NCI-H748 treated with DMSO at 0.1 percent for 48 hours (cell line): ENCODE measurements at places on chromosomes 4 and X.

DNA sequence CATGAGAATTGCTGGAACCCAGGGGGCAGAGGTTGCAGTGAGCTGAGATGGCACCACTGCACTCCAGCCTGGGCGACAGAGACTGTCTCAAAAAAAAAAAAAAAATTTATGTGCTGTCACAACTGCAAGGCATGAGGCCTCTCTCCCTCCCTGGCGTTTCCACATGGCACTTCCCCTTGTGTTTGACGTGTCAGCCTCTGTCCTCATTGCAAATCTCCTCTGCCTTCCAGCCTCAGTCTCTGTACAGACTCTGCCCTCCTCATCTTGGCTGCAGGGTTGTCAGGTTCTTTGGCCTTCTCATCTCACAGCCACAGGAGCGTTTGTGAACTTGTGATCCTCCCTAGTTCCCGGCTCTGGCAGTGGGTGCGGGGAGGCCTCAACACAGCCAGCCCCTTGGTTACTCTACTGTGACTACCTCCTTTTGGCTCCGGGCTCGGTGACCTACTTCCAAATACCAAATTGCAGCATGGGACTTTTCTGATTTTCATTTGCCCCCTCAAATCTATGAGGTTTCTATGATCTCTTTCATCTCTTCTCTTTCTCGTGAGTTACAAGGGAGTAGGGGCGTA lies 250.0 kb downstream of the CBR4 start:
- no peak for DNase-seq

DNA sequence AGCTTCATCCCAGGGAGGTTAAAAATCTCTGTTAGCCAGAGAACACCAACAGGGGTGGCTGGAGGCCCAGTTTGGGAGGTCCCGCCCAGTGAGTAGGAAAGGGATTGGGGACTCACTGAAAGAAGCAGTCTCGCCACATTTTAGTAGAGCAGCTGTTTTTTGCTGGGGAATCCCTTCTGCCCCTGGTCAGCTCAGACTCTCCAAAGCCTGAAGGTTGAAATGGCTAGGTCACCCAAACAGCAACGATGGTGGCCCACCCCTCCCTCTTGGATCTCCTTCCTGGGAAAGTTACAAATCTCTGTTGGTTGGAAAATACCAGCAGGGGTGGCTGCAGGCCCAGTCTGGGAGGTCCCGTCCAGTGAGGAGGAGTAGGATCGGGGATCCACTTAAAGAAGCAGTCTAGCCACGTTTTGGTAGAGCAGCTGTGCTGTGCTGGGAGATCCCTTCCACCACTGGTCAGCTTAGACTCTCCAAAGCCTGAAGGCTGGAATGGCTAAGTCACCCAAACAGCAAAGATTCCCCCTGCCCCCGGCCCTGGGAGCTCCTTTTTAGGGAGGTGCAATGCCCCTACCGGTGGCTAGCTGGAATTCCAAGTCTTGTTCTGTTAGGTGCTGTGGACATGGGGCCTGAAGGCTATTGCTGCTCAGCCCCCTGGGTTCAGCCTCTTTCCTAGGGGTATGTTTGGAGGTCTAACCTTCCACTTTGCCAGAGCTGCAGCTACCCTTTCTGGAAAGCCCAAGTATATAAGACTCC lies 40.0 kb upstream of the TEX13A start:
- no peak for DNase-seq

GRCh38 chr4:88857588-88857987 lies 160.0 kb upstream of the NAP1L5 start:
- no peak for DNase-seq

DNA sequence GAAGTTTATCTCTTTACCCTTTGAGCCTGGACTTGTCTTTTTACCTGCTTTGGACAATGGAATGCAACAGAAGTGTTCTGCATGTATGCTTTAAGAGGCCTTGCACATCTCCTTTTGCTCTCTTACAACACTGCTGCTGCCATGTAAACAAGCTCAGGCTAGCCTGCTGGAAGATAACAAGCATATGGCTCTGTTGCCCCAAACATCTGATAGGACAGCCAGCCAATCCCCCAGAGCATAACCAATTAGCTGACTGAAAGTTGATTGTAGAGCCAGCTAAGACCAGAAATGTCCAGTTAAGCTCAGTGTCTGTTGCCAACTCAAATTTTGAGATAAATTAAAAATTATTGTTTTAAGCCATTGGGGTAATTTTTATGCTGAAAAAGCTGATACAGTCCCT lies 510.6 kb upstream of the CNKSR2 start:
- DNase-seq: no peak

DNA sequence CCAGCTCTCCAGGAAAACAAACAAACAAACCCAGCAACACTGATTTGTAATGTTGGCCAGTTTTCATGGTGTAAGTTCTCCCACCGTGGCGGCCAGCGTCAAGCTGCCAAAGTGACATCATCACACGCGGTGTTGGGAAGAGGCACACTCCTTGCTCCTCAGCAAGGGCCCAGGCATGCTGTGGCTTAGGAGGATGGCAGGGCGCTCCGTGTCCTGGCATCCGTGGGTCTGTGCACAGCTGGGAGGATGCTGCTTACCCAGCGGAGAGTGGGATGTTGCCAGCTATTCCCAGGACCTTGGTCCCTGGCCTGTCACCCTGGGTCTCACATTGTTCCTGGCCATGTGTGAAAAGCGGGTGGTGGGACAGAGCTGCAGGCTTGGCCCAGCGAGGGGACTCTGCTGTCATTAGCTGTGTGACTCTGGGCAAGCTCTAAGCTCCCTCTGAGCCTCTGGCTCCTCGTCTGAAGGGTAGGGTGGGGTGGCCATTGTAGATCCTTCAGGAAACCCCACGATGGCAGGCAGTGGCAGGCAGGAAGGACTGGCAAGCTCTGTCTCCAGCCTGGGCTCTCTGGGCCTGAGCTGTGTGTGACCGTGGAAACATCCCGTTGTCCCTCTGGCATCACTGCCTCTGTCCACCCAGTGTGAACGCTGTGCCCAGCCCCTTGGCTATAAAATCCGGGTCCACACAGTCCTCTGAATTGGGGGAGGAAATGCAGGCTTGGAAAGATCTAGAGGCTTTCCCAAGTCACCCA lies 10.8 kb downstream of the PSAPL1 start:
- DNase-seq: no peak
